ENCODE measurements at places on chromosomes 11 and 22.

- peak; percentile 23 for DNase-seq
These were observed 21.5 kb downstream of the SHISAL1 start for GRCh38 chr22:44291265-44291664.

- DNase-seq, result no peak
These were observed 85.0 kb upstream of the PLET1 start for GRCh38 chr11:112345706-112346105.

DNA sequence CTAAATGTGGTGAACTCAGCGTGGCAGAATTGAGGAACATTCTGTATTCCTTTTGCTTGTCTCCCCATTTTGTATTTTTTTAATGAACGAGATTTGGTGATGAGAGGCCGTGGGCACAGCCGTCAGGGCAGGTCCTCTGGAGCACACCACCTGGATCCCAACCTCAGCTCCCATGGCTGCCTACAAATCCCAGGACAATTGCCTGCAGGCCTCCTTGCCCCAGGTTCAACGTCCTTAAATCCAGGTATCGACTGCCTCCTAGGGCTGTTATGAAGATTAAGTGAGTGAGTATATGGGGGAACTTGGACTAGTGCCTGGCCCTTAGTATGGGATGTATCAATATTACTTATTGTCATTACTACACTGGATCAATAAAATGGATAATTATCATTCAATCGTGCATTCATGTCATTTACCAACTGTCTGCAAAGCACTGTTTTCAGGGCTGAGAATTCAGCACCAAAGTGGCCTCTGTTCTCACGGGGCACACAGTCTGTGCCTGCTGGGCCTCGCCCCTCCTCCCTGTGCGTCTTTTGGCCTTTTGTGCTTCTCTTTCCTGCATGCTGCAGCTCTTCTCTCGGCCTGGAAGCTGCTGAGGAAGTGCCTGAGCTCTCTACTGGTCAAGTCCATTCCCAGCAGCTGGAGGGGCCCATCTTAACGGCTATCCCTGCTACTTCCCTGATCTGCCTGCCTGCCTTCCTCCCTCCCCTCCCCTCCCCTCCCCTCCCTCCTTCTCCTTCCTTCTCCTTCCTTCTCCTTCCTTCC is 1343.7 kb downstream of the BRD1 start:
- DNase-seq, result no peak

DNA sequence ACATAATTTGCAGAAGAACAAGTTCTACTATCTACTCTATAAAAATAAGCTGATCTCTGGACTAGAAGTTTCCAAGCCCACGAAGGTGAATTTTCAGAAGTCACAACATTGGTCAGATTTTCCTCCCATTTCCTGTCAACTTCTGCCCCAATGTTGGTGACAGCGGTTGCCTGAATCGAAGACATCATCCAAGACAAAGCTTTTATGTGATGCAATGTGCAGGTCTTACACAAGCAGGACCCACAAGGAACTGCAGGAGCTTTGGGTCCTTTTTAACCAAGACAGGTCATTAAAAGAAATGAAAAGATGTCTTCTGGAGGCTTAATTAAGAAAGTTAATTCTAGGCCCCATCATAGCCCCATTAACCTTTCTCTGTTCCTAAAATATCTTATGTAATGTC is 125.6 kb upstream of the BLID start:
- DNase-seq, result no peak

- DNase-seq, result no peak
These were observed 397.6 kb downstream of the BUD13 start for GRCh38 chr11:116375221-116375620.

- DNase-seq, result no peak
These were observed 933 bp upstream of the KRTAP5-10 start for GRCh38 chr11:71564430-71564829.

GRCh38 chr22:46455446-46455845 is 82.0 kb downstream of the CELSR1 start:
- DNase-seq, result no peak

GRCh38 chr11:128772814-128773213 is 78.9 kb downstream of the FLI1 start:
- no peak for DNase-seq

GRCh38 chr22:33923660-33924246 is 3.5 kb upstream of the LARGE1 start:
- DNase-seq, result peak; percentile 70

DNA sequence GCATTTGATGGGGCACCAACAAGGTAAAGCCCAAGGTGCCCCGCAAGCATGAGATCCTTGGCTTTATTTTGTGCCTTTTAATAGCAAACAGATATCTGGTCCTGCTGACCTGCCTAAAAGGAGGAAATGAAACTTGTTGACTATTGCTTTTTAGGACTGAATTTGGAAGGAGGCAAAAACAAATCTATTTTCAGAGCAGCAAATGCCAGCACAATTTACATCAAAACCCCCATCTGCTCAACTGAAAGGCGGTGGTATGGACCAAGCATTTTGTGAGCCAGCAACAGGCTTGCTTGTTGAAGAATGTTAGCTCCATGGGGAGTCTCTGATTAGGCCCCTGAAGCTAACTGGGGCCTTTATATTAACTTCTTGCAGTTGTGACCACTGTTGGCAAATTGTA is 192.6 kb upstream of the E2F8 start:
- no peak for DNase-seq

DNA sequence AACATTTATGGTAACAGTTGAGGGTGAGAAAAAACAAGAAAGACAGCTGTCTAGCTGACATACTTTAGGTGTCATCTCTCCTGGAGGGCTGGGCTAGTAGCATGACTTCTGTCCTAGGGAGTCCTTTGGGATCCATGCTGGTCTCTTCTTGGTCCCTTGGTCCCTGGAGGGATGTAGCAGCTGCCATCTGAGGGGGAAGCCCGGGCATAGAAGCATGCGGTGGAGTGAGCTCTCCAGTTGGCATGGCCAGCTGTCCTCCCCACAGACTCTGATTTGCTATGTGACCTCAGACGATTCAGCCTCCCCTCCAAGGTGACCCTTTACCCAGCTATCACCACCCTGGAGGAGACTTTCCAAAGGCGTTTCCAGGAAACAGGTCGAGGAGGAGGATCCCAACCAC is 28.7 kb downstream of the POU2F3 start:
- DNase-seq, result no peak

DNA sequence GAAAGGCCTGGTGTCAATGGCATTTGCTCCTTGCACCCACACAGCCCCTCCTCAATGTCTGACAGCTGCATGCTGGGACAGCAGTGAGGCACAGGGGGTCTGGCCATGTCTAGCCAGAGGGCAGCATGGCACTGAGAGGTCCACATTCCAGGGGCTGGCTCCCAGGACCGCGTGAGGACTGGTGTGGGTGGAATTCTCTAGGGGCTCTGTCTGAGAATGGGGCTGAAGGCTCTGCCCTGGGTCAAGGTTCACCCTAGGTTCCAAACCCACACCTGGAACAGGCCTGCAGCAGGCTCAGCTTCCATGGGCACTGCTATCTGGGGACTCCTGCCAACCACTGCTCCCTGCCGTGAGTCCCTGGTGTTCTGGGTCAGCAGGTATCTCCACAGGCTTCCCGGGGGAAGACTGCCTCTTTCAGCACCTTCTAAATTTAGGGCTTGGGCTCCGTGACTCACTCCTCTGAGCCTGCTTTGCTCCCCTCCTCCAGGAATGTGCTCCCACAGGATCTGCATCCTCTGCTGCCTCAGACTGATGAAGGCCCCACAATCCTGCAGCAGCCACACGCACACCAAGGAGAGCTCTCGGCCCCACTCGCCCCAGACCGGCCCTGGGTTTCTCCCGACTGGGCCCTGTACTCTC is 4.2 kb downstream of the STARD10 start:
- peak; percentile 83 for DNase-seq

Data from EH (cell line).